Stimulated activated CD4-positive, alpha-beta T cell treated with anti-CD3 and anti-CD28 coated beads, TNF-alpha, amount 100 ng/mL, for 1 hour (primary cell): ENCODE measurements at places on chromosomes 1 and 21.

GRCh38 chr1:68918563-68918962, 421.7 kb upstream of the DEPDC1 start:
- DNase-seq: no peak

- DNase-seq: no peak
Observed at GRCh38 chr1:82593561-82593960, 792.8 kb downstream of the ADGRL2 start.

DNA sequence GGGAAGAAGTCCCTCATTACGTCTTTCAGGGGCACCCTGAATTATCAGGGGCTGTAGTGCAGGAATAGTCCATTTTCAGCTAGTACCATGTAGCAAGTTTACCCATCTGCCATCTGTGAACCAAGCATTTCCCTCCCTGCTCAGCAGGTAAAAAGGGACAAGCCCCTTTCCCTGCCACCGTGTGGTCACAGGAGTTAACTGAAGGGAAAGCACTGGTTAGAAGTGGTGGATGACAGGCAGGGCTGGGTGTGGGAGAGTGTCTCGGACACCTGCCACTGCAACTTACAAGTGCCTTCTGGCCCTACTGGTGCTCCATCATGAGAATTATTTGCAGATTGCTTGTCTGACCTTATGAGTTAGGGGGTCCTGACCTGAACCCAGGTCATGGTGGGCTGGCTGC, 32.0 kb upstream of the IGSF5 start:
- no peak for DNase-seq

GRCh38 chr1:8249838-8250237, 68.1 kb upstream of the SLC45A1 start:
- DNase-seq: no peak

GRCh38 chr1:225470211-225471108, 42.6 kb upstream of the LBR start:
- DNase-seq: no peak

GRCh38 chr1:83017276-83017675, 981.7 kb downstream of the TTLL7 start:
- no peak for DNase-seq

GRCh38 chr1:220769205-220769604, 17.5 kb upstream of the MTARC1 start:
- no peak for DNase-seq

DNA sequence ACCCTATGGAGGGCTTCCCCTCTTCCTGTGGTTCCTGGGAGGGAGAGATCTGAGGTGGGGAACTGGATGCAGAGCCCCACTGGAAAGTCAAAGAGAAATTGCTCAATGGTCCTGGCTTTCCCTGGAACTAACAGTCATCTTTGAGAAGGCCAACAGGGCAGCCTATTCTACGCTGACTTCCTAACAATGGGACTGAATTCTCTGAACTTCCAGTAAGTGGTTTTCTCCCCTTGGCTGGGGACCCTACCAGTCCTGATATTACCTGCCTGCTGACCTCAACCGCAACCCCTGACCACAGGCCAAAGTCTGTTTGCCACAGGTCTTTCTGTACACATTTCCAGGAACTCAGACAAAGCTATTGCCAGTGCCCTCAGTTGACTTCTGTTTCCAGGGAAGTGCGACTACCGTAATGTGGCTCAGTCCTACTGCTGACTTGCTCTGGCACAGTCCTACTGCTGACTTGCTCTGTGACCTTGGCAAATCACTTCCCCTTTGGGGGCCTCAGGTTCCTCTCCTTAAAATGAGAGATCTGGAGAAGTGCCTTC, 55.3 kb downstream of the C8B start:
- no peak for DNase-seq

DNA sequence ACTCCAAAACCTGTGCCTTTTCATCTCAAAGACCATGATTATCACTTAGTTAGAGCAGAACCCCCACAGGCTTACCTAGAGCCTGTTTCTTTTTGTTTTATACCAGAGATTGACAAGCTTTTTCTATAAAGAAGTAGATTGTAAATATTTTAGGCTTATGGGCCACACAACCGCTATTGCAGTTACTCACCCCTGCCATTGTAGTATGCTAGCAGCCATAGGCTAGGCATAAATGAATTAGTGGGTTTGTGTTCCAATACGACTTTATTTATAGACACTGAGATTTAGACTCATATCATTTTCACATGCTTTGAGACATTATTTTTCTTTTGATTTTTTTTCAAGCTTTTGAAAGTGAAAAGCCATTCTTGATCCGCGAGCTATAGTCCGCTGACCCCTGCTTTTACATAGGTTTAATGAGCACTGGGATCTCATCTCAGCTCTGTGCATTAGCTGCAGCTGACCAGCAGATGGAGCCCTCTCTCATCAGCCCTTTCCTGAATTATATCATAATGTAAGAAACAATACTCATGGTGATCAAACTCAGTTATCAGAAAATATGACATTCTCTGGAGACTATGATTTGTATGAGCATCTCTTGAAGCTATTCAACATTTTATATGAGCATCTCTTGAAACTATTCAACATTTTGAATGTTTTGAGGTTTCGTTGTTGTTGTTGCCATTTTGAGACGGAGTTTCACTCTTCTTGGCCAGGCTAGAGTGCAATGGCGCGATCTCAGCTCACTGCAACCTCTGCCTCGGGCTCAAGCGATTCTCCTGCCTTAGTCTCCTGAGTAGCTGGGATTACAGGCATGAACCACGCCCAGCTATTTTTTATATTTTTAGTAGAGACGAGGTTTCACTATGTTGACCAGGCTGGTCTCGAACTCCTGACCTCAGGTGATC, 111.9 kb upstream of the L1TD1 start:
- DNase-seq: no peak

DNA sequence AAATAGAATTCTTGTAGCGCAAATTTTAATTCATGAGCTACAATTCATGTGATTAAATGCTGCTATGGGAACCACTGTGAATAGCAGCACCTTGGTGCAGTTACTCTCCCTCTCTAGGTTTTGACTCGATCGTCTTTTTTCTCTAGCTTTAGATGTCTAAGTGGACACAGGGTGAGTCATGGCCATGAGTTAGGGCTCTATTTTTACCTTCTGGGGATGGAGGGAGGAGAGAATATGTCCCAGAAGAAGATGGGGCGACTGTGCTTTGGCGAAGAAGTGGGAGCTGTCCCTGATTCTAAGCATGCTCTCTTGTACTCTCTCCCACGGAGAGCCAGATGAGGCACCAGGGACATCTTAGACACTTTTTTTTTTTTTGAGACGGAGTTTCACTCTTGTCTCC, 1.6 kb upstream of the OR2B11 start:
- DNase-seq: no peak

GRCh38 chr1:206066479-206067171, 13.7 kb downstream of the RHEX start:
- DNase-seq: no peak

DNA sequence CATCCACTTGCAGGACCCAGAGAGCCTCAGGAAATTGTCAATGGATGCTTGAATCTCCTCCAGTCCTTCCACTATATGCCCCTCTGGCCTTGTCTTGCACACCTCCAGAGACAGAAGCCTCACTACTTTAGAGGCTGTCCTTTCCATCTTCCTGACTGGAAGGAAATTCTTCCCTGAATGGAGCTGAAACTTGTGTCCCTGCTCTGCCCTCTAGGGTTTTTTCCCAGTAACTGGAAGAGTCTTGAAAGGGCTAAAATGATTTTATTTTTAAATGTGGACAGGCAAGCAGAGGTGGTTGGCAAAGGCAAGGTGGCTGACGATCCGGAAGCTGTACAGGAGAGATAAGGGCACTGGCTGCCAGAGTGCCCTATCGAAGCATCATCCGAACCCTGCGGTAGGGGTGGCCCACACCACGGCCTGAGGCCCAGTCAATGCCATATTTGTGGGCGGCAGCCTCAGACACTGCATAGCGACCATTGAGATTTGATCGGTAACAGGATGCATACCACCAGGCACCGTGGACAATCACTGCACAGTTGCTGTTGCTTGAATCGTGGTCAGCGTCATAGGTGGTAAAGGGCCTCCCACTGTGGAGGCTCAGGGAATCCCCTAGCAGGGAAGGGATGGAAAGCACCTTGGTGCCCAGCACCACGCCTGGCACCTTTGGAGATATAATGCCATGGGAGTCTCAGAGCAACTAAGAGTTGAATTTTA, 2.3 kb upstream of the MAP3K6 start:
- no peak for DNase-seq

DNA sequence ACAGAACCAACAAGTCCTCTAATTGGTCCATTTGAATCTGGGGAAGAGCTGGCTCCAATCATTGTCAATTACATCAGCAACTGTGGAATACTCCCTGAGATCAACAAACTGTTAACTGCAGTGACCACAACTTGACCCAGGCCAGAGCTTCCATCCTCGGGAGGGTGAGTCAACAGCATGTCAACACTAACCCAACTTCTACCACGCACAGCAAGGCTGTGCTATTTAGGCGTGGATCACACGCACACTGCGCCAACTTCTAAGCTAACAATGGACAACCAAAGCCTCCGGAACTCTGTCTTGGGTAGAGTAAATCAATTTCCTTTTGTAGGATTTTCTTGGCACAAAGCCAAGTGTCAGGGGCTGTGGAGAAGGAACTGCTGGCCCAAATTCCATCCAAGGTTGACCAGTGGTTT, 30.4 kb downstream of the APP start:
- no peak for DNase-seq

DNA sequence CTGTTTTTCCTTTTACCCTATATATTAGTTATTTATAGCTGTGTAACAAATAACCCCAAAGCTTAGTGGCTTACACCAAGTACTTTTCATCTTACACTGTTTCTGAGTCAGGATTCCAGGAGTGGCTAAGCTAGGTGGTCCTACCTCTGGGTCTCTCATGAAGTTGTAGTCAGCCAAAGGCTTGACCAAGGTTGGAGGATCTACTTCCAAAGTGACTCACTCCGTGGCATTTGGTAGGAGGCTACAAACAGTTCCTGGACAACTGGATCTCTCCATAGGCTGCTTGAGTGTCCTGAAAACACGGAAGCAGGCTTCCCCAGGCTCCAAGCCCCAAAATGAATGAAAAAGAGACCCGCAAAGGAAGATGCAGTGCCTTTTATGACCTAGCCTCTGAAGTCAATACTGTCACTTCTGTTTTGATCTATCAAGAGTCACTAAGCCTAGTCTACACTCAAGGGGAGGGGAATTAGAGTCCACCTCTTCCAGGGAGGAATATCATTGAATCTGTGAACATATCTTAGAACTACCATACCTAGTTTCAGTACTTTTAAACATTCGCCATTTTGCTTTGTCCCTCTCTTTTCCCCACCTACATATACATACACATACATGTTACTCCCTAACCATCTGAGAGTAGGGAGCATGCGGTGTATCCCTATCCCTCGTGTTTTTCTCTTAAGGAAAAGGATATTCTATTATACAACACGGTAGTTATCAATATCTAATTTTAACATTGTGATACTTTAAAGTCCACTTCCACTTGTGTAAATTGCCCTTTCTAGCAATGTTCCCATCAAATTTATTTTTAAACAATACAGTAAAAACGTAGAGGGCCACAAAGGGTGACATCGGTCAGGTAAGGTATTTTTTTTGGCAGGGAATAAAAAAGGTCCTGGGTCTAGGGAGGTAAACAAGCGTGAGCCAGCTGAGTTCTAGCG, 67.2 kb downstream of the SLC35A3 start:
- DNase-seq: no peak

DNA sequence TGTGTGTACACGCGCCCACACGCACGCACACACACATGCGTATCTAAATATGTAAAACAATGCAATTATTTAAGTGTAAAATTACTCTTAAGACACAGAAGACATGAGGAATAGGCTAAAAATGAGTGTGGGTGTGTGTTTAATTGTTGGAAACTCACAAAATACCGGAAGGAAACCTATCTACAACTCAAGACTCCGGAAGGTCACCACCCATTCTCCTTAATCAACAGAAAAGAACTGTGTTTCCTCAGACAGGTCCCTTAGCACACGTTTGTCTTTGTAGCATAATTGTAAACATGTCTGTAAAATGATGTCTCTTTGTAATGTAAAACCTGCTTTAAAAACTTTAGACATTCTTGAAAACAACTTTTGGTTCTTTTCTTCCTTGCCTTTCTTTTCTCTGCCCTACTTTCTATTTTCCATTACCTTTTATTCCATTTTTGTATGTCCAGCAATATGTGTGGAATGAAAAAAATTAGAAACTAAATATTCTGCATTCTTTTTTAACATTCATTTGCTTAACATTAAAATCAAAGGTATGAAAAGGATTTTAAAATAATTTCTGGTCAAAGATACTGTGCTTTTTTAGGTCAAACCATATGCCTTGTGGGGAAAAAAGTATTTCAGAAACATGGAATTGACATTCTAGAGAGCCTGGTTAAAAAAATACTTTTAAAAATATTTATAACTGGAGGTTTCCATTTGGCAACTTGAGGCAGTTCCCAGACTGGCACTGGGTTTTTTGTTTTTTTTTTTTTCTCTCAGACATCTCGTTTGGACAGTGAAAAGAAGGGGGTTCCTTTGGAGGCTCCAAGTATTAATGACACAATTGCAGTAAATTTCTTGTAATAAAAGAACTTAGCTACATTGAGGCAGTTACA, 46.2 kb downstream of the ATP5PF start:
- DNase-seq: no peak

- no peak for DNase-seq
Observed at GRCh38 chr1:23618586-23619083, 59.3 kb upstream of the ID3 start.

GRCh38 chr1:230679192-230679591, 34.7 kb downstream of the AGT start:
- no peak for DNase-seq

- no peak for DNase-seq
Observed at GRCh38 chr1:158087320-158087927, 93.3 kb upstream of the CD1D start.

GRCh38 chr1:97108179-97108578, 386.6 kb downstream of the PTBP2 start:
- no peak for DNase-seq

GRCh38 chr1:234613128-234613875, 3.3 kb upstream of the IRF2BP2 start:
- DNase-seq: no peak

GRCh38 chr1:206001476-206001888, 1.7 kb downstream of the RAB7B start:
- no peak for DNase-seq

DNA sequence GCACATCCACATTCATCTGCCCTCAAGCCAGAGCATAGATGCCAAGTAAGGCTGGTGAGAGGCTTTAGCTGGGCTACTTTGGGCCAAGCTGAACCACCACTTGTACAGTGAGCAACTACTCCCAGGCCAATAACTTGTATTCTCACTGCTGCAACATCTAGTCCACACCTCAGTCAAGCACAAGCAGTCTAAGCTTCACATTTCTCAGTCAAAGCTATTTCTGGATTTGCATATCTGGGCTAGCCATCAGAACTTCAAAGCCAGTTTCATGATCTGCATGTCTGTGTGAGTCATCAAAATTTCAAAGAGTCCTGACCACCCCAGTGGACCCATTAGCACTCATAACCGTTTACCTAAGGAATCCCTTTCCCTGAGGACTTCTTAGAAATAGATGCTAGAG, 77.7 kb upstream of the DIRAS3 start:
- DNase-seq: no peak

- no peak for DNase-seq
Observed at GRCh38 chr21:32426592-32427051, 14.1 kb downstream of the EVA1C start.

GRCh38 chr1:186615332-186615731, 64.9 kb downstream of the PTGS2 start:
- no peak for DNase-seq
